Activated CD4-positive, CD25-positive, alpha-beta regulatory T cell (primary cell): ENCODE measurements at places on chromosomes 6 and 20.
A peak's percentile ranks its signal among the peaks of the same experiment; 100 is the strongest.

GRCh38 chr6:43101497-43101896, 25.4 kb downstream of the PTK7 start:
- DNase-seq: no peak

DNA sequence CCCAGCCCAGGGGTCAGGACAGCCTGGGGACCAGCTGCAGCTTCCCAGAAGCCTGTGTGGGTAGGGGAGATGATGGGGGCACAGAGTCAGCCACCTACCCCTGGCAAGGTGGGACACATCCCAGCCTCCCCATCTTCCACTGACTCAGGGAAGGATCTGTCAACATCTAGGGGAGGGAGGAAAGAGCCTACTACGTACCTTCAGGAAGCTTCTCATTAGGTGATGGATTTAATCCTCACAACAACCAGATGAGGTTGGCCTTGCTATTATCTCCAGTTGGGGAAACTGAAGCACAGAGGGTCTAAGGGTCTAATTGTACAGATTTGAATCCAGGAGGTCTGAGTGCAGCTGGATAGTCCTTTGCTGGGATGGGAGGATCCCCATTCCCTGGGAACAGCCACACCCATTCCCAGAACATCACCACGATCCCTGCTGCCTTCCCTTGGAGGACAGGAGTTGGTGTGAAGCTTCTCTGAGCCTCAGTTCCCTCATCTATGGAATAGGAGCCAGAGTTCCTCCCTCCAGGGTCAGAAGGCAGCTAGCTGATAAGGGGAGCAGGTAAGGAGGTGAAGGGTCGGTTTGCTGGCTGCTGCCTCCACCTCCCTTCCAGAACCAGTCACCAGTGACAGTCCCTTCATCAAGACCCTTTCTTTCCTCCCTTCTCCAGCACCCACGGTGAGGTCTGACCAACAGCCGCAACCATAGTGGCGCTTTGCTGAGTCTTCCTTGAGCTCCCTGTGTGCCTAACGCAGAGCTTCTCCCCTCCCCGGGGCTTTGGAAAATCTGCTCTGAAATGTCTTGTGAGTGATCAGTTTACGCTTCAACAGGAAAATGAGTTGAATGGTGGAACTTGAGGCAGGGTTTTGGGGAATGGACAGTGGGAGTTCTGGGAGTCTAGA, 56.8 kb downstream of the CEBPB start:
- DNase-seq: no peak

GRCh38 chr20:58927490-58928061, 53.5 kb upstream of the NELFCD start:
- no peak for DNase-seq

GRCh38 chr6:73857341-73857890, 161.4 kb downstream of the CD109 start:
- DNase-seq: no peak

DNA sequence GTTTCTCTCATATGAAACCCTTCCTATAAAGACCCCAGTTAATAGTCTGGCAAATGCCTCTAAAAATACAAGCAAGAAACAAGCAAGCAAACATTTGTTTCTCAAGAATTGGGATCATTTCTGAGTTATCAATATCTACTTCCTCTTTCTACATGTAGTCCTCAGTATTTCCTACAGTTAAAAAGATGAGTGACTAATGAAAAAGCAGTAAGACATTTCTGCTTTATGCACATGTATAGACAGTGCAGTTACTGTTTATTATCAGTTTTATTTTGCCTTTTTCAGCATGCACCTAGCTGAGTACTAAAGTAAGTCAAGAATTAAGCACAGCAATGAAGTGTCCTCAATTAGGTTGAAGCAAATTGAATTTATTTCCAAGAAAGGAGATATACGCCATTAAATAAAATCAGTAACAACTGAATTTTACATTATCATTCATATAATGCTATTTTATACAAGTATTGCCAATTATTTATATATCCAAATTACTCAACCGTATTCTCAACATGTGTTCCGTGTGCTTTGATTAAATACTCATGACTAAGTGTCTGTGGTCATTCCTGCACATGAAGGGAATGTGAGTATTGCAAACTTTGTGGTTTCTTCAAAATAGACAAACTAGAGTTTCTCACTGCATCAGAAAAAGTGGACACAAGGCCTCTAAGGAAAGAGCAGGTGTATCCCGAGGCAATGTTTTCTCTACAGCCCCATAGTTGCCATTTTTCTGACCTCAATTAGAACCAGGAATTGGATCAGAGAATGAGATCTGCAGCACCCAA, 159.3 kb upstream of the MARCKS start:
- no peak for DNase-seq

DNA sequence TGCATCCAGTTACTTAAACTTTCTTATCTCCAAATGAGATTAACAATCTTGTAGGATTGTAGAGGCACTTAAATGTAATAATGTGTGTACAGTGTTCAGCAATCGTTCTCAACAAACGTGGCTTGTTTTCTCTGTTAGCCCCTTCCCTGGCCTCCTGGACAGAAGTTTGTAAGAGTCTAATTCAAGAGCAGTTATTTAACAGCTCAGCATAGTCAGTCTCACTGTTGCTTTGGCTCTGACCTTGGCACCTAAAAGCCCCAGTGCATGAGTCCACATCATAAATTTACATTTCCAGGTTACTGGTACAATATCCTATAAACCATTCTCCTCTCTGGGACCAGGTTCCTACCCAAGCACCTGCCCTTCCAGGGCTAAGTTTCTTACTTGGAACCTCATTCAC, 11.5 kb upstream of the PHF3 start:
- DNase-seq: no peak

- DNase-seq: no peak
These were observed 10.6 kb upstream of the WFDC8 start for GRCh38 chr20:45589725-45590124.

DNA sequence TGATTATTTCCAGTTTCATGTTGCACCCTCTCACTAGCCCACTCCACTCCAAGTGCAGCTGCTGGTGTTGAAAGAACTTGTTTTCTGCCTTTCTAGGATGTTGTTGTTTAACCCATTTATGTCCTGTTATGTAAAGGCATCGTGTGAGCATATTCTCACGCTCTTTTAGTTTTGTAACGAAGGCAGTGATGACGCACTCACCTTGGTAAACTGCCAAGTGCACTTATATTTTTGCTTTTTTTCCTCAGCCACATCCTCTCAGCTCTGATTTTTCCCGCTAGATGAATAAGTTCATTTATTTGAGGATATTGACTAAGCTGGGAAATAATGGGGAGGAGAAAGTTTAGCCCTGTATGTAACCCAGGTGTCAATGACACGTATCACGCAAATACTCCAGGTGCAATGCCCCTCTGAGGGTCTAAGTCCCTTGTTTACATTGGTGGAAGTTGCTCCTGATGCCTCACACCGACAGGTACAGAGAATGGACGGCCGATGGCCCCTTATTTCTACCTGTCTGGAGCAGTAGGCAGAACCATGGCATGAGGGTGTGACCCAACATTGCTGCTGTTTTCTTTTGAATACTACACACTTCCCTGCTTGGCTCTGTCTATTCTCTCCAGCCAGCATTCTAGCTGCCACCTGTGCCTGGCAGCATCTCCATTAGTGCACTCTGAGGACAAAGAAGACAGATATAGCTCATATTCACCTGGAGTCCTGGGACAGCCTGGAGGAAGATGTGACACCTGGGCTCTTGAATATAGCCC, 132.7 kb upstream of the SLC24A3 start:
- no peak for DNase-seq

- no peak for DNase-seq
These were observed 120.8 kb downstream of the OR2B2 start for GRCh38 chr6:27791182-27791943.

- no peak for DNase-seq
These were observed 18.7 kb downstream of the CCDC170 start for GRCh38 chr6:151512481-151512880.

DNA sequence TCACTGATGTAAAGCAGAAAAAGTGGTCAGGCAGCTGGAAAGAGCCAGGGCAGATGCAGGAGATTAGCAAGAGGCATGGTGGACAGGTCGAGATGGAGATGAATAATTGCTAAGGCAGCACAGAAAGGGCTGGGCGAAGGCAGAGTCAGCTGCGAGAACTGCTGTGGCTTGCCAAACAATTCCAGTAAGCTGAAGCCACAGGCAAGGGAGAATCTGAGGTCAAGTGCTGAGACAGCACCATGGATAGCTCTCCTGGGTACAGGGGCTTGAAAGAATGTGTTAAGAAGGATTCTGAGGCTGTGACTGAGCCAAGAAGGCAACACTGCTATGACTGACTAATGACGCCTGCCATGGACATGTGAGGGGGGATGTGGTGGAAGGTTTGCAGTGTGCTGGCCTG, 220.8 kb upstream of the FOXA2 start:
- no peak for DNase-seq

DNA sequence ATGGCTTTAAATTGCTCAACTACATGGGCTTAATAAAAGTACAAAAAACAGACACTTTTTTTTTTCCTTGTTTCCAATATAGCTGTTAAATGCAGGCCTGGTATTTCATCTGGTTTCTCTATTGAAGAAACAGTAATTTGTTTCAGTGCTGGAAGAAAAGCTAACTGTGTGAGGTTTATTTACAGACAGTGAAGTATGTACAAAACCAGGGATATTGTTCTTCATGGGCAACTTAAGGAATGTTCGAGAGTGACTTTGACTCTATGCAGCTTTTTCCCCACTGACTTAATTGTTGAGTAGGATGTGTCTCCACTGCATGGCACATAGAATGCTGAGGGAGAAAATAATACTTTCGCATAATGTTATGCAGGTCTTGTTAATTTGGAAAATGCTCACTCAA, 31.0 kb upstream of the PRL start:
- no peak for DNase-seq

DNA sequence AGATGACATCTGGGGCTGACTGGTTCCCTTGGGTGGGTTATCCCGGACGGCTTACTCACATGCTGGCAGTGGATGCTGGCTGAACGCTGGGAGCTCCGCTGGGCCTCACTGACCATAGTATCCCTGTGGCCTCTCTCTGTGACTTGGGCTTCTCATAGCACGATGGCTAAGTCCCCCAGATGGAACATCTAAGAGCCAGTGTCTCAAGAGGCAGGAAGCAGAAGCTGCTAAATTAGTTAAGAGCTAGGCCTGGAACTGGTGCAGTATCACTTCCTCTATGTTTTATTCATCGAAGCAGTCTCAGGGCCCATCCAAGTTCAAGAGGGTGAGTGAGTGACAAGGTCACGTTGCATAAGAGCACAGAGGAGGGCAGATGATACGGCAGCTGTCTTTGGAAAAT, 116.5 kb upstream of the LAMP5 start:
- DNase-seq: no peak

GRCh38 chr20:50478162-50478990, 31.8 kb upstream of the PTPN1 start:
- peak; percentile 39 for DNase-seq

GRCh38 chr6:29959467-29959866, 17.1 kb downstream of the HLA-A start:
- no peak for DNase-seq

DNA sequence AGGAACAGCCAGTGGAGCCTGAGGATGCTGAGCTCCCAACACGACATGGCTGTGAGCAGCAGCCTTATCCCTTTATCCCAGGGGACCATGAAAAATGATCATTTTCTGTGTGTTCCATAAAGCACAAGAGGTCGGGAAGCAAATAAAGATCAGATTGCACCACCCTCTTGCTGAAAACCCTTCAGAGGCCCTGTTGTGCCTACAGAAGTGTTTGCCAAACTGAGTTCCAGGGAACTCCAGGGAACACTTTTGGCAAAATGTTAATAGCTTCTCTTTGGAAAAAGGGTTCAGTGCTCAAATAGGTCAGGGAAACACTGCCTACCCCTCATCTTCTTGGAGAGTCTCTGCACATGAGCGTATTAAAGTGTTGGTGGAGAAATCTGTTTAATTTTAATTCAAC, 24.4 kb downstream of the ARMC2 start:
- no peak for DNase-seq

GRCh38 chr6:89281779-89282246, 33.3 kb downstream of the GABRR2 start:
- DNase-seq: no peak

GRCh38 chr20:8447262-8448120, 315.4 kb downstream of the PLCB1 start:
- no peak for DNase-seq

- DNase-seq: no peak
These were observed 33.1 kb downstream of the SRC start for GRCh38 chr20:37378785-37379598.

- DNase-seq: peak; percentile 47
These were observed 169.3 kb upstream of the ZNF337 start for GRCh38 chr20:25865715-25866656.

GRCh38 chr6:106519460-106520394, 109.6 kb downstream of the RTN4IP1 start:
- DNase-seq: peak; percentile 36

DNA sequence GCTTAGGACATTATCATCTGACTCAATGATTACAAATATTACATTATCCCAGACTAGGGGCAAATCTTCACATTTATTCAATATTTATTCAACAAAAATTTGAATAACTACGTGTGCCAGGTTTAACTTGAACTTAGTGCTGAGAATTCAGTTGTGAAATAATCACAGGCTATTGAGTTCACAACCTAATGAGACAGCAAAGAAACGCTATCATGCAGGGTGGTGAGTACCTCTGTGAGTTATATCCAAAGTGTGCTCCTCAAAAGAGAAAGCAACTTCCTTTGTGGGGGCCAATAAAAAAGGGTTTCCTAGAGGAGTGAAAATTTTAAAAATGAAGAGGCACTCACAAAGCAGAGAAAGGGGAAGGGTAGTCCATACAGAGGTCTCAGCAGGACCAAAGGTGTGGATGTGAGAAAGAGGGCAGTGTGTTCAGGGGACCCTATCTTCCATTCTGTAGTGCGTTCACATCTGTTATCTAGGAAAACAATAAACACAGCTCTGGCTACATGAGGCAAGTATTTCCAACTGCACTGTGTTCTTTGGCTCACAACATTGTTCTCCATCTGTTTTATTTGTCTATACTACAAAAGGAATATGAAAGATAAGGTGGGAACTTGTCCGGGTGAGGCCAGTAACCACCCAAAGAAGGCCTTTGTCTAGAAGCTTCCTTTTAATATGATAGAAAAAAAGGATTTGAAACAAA, 155.4 kb upstream of the MARCKS start:
- DNase-seq: no peak

DNA sequence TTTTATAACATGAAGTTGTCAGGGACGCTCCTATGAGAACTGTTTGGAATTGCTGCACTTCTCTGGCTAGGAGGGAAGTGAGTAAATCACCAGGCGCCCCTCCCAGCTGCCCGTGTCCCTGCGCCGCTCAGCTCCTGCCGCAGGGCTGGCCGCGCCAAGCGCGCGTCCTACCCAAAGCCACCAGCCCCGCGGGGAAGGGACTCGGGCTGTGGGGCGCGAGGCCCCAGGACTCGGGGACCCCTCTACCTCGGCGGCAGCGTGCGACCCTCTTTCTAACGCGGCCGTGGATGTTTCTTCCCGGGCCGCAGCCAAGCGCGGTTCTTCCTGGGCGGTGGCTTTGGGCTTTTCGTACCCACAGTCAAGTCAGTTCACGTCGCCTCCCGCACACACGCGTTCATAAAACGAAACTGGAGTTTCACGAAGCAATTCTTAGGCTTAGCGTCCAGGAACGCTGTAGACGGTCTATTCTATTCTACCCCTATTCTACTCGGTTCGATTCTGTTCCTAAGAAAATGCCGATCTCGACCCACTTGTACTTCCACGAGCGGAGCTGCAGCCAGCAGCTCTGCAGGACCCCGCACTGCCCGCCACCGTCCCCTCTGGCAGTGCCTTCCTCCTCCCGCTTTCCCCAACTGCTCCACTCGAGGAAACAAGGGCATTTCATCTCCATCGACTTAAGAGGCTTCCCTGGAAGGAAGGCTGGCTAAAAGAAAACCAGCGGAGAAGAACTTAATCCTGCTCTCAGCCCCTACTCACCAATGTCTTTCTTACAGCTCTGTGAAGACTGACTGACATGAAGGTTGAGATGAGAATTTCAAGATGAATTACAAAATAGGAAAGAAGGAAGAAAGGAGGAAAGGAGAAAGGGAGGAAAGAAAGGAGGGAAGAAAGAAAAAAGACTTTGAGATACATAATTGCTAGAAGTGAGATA, 15.4 kb downstream of the FOXC1 start:
- no peak for DNase-seq
